ENCODE measurements at places on chromosomes 11 and 22.

DNA sequence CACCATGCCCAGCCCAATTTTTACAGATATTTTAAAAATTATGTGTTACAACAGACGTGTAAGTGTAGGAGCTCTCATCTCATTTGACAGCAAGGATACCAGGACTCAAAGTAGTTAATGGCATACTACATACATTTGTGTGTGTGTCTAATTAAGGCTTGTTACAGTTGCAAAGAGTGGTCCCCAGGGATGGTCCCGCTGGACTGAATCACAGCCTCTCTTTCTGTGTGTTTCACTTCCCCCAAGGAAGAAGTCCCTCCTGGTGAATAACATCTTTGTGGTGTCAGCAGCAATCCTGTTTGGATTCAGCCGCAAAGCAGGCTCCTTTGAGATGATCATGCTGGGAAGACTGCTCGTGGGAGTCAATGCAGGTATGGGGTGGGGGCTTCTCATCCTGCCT is 17.2 kb downstream of the SLC2A11 start:
- DNase-seq = no peak

- peak; percentile 69 for DNase-seq
Observed at GRCh38 chr11:13210424-13210823, 67.2 kb upstream of the BMAL1 start.

GRCh38 chr11:129324533-129325175 is 51.0 kb upstream of the BARX2 start:
- DNase-seq = no peak

DNA sequence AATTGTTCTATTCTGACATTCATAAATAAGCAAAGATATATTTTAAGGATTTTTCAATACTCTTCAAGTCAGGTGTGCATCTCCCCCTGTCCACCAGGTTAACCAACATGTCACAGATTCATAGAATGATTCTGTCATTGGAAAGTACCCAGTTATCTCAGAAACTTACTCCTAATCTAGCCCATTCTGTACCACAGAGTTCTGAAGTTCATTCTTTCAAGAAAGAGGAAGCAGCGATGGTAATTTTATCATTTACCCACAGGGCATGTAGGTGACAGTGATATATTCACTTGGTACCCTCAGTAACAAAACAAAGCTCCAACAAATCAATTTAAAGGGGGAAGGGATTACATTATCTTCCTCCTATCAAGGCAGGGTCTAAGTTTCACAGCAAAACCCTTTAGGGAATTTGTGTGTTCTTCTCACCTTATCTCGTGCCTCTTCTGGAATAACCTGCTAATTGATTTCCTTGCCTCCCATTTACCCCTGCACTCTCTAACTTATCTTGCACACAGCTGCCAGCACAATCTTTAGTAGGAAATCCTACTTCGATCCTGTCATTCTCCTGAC is 19.0 kb upstream of the MPPED2 start:
- DNase-seq = no peak

GRCh38 chr11:80779905-80780605 is 1339.2 kb upstream of the TENM4 start:
- no peak for DNase-seq

GRCh38 chr11:64011371-64011770 is 24.4 kb upstream of the FLRT1 start:
- no peak for DNase-seq

- no peak for DNase-seq
Observed at GRCh38 chr11:66299186-66299585, 7.5 kb downstream of the TMEM151A start.

DNA sequence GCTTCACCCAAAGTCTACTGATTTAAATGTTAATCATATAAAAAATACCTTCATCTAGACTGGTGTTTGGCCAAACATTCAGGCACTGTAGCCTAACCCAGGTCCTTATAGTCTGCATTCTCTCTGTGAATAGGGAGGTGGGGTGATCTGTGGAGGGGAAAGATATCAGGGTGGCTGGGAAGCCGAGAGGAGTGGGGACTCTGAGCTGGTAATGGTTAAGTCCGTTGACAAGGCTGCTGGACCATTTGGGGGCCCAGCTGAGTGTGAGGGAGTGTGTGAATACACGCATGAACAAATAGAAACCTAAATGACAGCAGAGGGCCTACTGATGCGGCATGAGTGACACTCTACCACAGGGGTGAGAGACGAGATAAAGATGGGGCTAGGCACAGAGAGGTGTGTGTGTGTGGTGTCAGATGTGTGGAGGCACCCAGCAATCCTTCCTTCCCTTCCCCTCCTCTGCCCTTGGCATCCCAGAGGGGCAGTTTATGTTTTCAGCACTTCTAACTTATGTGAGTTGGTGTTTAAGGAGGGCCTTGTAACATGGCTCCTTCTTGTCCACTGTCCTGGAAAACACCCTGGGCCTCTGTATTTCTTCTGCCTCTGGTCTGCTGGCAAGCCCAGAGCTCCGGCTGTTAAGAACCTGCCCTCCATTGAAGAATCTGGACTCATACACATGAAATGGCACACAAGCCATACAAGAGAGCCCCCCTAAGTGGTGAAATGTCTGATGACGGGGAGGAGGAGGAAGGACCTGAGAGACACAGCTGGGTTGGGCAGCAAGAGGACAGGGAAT is 249.1 kb upstream of the TBCEL start:
- DNase-seq = no peak

DNA sequence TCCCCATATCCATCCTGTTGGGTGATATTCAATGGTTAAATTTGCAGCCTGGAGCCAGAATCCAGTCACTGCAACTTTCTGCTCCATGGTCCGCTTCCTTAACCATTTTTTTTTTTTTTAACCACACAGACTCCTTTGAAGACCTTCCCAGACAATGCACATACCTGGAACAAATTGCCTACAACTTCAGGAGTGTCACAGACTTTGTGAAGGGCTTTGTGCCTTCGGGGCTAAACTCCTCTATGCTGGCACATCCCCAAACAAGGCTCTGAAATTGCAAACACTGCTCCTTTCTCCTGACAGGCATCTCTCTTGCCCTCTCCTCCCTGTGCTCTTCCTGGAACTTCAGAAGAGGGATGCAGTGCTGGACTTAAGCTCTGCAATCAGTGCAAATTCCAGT is 40.6 kb downstream of the TENM4 start:
- DNase-seq = no peak

GRCh38 chr11:130776061-130776419 is 140.2 kb downstream of the SNX19 start:
- no peak for DNase-seq

DNA sequence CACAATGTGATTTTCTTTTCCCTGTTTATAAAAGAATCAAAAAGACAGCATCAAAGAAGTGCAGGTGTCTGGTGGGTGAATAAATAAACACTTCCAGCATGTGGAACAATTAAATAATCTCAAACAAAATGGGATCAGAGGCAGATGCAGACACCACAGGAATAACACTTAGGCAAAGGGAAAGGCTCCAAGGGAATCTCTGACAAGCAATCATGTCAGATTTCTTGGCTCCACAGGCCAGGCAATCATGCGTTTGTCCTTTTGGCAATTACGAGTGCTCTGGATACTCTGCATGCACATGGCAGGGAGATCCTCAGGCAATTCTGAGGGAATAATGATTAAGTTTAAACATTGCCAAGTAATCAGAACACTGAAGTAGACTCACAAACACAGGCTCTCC is 403.5 kb upstream of the LUZP2 start:
- DNase-seq = no peak

GRCh38 chr22:35598396-35598710 is 18.8 kb downstream of the MB start:
- DNase-seq = no peak

GRCh38 chr11:126597041-126597440 is 241.6 kb downstream of the ST3GAL4 start:
- no peak for DNase-seq

- DNase-seq = no peak
Observed at GRCh38 chr11:74418509-74418895, 20.3 kb upstream of the PGM2L1 start.

DNA sequence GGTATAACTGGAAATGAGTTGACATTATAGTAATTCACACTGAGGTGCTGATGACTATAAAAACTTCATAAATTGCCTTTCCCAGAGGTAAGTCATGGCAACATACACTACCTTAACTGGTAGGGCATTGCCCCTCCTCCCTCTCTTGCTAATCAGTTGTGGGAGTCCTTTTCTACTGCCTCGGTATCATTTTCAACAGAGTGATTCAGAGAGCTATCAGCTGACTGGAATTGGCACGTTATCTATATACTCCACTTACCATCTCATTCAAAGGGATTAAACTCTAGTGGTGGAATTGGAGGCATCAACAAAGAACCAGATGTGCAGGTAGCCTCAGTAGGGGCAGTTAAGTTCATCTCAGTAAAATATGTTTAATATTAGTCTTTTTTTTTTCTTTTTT is 8.0 kb upstream of the NUP160 start:
- peak; percentile 6 for DNase-seq

- DNase-seq = no peak
Observed at GRCh38 chr11:69674267-69674885, 777 bp downstream of the LTO1 start.

DNA sequence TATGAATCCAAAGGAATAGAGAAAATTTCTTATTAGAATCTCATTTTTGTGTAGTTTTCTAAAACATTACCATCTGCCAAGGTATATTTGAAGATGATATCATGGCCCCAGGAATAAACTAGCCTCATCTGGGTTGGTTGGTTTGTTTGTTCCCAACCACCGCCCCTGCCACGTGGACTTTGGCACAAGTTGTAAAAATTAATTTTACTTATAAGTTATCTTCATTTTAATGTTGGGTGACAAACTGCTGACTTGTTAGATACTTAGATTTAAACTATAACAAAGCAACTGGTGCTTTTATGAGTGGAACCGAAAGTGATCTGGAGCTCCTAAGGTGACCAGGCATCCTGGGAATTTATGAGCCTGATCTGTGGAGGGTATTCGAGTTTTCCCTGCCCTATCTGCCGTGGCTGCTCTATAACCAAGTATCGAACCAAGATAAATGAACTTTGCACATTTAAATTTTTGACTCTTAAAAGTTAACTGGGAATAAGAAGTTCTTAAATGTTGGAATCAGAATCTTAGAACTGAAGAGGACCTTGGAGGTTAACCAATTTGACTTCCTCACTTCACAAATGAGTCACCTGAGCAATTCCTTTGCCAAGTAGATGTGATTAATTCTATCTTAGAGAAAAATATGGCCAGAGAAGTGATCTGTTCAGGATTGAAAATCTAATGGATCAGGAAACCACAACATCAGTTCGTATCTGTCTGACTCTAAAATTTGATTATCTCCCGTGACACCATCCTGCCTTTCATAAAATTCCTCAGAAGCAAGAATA is 129.1 kb upstream of the ARHGAP42 start:
- DNase-seq = no peak

GRCh38 chr11:2790568-2790921 is 90.8 kb upstream of the KCNQ1OT1 start:
- no peak for DNase-seq

- no peak for DNase-seq
Observed at GRCh38 chr22:37544955-37545702, 15.2 kb upstream of the CDC42EP1 start.

DNA sequence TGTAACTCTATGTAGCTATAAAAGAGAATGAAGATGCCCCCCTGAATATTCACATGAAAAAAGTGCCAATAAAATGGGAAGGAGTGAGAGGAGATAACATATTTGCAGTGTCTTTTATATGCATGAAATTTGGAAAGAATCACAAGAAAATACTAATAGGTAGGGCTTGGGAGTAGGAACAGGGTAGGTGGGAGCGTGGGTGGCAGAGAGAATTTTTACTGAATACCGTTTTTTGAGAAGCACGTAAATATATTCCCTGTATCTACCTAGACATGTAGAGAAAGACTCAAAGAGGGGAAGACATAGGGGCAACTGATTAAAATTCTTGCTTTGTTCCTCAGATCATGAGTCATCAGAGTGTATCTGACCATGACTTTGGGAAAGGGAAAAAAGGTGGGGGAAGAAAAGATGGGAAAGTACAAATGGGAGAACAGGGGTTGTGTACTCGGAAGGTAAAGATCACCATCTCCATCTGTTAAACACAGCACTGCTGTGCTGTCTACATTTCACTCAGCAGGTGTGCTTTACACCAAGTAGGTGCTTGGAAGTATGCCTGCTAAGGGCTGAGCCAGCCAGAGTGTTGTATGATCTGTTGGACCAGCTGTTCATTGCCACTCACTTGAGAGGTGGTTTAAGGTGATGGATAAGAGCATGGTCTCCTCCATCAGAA is 16.0 kb downstream of the PRR5L start:
- DNase-seq = no peak

DNA sequence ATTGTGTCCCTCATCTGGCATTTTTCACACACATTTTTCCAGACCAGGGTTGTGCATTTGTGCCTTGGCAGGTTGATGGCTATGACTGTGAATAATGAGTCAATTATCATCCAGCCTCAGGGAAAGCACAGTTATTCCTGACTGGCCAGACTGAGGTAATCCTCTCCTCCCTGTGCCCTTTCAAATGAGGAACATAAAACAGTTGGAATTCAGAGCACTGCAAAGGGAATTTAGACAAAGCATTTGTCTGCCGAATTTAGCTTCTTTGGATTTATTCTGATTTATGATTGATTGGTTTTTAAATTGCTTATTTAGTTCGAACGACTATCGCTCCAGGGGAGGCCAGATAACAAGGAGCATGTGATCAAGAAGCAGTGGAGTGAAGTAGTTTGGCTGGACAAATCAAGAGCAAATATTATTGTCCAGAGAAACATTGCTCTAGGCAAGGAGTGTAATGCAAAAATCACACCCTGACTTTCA is 30.8 kb upstream of the RAG2 start:
- no peak for DNase-seq

DNA sequence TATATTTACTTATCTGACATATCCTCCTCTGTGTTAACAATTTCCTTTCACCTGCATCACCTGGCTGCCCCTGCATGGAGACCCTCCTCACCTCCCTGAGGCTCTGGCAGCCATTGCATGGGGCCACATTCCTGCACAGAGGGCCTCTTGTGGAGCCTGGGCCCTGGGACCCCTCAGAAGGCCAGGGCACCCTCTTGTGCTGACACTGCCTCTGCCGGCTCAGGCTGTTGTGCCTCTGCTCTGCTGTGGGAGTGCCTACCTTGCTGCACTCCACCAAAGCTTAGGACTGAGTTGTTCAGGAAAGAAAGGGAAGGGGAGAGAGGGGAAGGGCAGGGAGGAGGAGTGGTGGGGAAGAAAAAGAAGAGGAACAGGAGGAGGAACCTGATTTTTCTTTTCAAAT is 194.5 kb downstream of the ADAMTS15 start:
- no peak for DNase-seq

- no peak for DNase-seq
Observed at GRCh38 chr22:21633481-21633880, 921 bp downstream of the CCDC116 start.

GRCh38 chr22:20549232-20549841 is 41.9 kb downstream of the MED15 start:
- no peak for DNase-seq

- DNase-seq = no peak
Observed at GRCh38 chr22:42944409-42944808, 70.5 kb downstream of the PACSIN2 start.

DNA sequence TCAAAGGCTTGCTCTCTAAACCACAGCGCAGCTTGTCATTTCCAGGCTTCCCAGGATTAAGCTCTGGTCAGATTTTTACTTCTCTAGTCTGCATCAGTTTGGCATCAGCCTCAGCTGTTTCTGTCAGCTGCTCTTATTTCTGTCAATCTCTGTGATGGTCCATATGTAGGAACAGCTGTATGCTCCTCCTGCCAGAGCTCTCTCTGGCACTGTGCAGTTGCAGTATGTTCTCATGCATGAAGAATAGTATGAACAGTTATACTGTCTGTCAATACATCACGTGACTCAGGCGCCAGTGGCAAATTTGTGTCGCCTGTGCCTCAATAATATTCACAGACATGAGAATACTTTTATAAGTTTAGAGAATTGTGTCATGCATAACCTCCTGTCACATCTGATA is 6.7 kb downstream of the OR6M1 start:
- DNase-seq = no peak
